ENCODE measurements at places on chromosomes 16 and 17.

- H3K4me1 ChIP-seq: peaks cover 75% of the 10 kb centered on the region
- no peaks in the 10 kb centered on the region for H3K27me3 ChIP-seq
- peaks cover 89% of the 10 kb centered on the region for H3K36me3 ChIP-seq
- no peak for DNase-seq
These were observed 41.0 kb downstream of the USP22 start for GRCh38 chr17:21001813-21002221.

DNA sequence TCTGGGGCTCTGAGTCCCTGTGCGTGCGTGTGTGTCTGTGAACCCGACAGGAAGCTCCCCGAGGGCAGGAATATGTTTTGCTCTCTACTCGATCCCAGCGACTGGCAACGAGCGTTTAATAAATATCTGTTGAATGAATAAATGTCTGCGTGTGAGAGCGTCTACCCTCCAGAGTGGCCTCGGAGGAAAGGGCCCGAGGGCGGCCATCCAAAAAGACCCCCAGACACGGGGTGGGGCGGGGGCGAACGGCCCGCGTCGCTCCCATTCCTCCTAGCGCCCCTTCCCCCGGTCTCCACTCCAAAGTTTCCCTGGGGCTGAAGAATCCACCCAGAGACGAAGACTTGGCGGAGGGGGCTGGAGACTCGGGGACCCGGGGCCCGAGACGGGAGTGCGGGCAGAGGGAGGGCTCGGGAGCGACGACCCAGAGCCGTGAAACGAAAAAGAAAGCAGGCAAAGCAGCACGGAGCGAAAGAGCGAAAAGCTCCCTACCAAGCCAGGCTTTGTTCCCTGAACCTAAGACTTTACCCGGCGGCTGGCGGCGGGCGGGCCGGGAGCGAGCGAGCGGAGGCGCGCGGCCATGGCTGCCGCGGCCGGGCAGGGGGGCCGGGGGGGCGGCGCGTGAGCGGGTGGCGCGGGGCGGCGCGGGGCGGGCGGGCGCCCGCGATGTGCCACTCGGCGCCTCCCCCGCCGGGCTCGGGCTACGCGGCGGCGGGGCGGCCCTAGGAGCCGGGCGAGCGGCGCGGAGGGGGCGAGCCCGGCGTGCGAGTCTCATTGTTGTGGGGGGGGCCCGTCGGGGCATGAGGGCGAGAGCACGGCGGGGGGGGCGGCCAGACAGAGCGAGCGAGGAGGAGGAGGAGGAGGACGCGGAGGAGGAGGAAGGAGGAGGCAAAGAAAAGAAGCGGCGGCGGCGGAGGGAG lies at the start of gene MLLT6:
Gene MLLT6 (plus strand): TSS at position 668 of the 917 bp plus-strand sequence. CDS start 360 bp downstream, outside the sequence.
- peak within 1 kb of the TSS; percentile 95 for H3K4me3 ChIP-seq
- H3K4me1 ChIP-seq: peaks cover 53% of the 10 kb centered on the region
- DNase-seq: peak; percentile 71
- H3K36me3 ChIP-seq: peaks cover 23% of the 10 kb centered on the region

GRCh38 chr16:74726716-74727115 lies 26.1 kb upstream of the MLKL start:
- H3K4me3 ChIP-seq: no peak overlapping the region
- H3K4me1 ChIP-seq: peaks cover 39% of the 10 kb centered on the region
- DNase-seq: no peak
- H3K27me3 ChIP-seq: peaks cover 2% of the 10 kb centered on the region
- H3K36me3 ChIP-seq: no peaks in the 10 kb centered on the region
- no peak overlapping the region for H3K27ac ChIP-seq

- DNase-seq: no peak
- H3K27ac ChIP-seq: no peak overlapping the region
- H3K36me3 ChIP-seq: no peaks in the 10 kb centered on the region
- H3K27me3 ChIP-seq: peaks cover 13% of the 10 kb centered on the region
- H3K4me1 ChIP-seq: peaks cover 20% of the 10 kb centered on the region
- peak overlapping the region; percentile 41 for H3K4me3 ChIP-seq
These were observed 95.7 kb downstream of the RAB11FIP4 start for GRCh38 chr17:31487063-31487647.

DNA sequence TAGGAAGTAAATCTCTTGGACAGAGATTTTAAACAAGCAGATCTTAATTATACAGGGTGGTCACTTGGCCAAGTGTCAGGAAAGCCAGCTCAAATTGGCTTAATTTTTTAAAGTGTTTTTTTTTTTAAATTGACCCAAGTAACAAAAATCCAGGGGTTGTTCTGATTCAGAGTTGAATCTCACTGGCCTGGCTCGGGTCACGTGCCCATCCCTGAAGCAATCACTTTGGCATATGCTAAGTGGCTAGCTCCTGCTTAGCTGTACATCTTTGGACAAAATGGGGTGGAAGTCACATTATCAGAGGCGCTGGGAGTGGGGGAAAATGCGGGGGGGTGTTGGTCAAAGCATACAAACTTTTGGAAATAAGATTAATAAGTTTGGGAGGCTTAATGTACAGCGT lies 23.6 kb downstream of the CLEC19A start:
- no peak for DNase-seq
- no peaks in the 10 kb centered on the region for H3K4me1 ChIP-seq
- H3K27ac ChIP-seq: no peak overlapping the region
- H3K27me3 ChIP-seq: no peaks in the 10 kb centered on the region

DNA sequence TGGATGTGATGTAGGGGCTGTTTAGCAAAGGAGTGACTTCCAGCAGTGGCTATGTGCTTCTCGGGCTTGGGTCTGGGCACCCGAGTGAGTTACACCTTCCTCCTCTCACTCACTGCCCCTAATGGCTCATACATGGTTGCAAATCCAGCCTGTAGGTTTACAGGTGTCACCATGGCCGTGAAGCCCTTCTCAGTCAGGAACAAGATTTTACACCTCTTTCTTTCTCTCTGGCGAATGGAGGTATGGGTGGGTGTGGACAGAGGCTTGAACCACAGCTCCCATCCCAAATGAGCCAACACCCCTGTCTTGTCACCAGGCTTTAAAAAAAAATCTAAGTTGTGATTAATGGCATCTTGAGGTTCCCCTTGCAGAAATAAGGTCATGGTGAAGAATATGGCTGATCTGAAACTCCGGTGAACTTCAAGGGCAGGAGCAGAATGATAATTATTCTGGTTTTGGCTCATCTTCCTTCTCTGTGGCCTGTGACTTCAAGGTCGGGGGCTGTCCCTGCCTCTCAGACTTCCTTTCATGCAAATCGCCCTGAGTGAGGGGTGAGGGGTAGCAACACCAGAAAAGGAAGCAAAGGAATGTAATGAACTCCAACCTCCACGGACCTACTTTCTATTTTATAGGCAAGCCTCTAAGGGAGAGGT lies 331.2 kb downstream of the MAF start:
- no peak overlapping the region for H3K4me3 ChIP-seq
- DNase-seq: no peak
- H3K4me1 ChIP-seq: no peaks in the 10 kb centered on the region
- no peak overlapping the region for H3K27ac ChIP-seq

DNA sequence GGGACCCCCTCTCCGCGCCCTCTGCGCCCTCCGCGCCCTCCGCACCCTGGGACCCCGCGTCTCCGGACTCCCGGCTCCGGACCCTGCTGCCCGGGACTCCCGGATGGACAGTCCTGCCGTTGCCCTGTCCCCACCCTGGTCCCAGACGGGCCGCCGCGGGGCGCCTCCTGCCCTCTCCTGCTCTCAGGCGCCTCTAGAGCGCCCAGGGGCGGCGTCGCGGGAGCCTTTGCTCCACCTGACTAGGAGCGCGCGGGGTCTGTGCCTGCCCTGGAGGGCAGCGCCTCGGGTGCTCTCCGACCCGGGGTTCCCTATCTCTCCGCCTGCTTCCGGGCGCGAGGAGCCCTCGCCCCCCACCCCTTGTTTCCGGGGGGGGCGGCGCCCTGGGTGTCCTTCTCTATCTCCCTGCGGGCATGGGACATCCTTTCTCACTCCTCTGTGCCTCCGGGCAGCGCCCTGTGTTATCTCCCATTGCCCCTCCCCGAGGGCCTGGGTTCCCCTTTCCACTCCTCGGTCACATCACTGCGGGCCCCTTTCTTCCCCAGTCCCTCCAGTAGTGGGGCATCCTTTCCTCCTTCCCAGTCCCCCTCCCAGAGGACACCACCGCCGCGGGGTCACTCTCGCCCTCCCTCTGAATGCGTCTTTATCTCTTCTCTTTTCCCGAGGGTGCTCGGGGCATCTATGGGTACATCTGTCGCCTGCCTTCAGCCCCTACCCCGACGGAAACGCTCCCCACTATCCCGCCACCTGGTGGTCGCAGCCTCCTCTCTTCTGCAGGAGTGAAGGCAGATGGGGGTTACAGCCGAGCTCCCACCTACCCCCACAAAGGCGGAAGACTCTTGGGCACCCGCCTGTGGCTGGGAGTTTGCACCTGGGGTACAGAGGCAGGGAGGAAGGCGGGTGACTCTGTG lies 875 bp downstream of the PRKCB start:
- peaks cover 7% of the 10 kb centered on the region for H3K27me3 ChIP-seq
- no peaks in the 10 kb centered on the region for H3K36me3 ChIP-seq
- no peak for DNase-seq
- no peak overlapping the region for H3K27ac ChIP-seq

DNA sequence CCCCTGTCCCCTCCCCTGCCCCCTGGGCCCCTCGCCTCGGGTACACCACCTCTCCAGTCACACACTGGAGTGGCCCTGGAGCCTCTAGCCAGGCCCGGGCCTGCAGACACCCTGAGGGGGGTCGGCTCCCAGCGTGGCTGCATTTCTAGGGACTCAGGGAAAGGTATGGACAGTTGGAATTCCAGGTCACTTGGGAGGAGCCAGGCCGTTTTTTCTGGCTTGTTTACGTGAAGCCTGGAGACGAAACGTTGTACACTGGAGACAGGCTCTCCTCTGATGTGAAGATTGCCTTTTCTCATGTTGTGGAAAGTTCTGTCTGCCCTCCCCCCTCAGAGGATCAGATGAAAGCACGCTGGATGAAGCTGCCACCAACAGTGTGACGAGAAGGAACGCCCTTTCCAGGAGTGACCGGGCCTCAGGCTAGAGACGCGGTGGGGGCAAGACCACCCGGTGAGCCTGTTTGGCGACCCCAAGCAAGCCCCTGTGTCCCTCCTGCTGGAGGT lies 4.0 kb upstream of the PPP1R27 start:
- DNase-seq: no peak
- peaks cover 9% of the 10 kb centered on the region for H3K4me1 ChIP-seq
- no peaks in the 10 kb centered on the region for H3K27me3 ChIP-seq
- H3K36me3 ChIP-seq: peaks cover 39% of the 10 kb centered on the region
- H3K4me3 ChIP-seq: no peak overlapping the region

DNA sequence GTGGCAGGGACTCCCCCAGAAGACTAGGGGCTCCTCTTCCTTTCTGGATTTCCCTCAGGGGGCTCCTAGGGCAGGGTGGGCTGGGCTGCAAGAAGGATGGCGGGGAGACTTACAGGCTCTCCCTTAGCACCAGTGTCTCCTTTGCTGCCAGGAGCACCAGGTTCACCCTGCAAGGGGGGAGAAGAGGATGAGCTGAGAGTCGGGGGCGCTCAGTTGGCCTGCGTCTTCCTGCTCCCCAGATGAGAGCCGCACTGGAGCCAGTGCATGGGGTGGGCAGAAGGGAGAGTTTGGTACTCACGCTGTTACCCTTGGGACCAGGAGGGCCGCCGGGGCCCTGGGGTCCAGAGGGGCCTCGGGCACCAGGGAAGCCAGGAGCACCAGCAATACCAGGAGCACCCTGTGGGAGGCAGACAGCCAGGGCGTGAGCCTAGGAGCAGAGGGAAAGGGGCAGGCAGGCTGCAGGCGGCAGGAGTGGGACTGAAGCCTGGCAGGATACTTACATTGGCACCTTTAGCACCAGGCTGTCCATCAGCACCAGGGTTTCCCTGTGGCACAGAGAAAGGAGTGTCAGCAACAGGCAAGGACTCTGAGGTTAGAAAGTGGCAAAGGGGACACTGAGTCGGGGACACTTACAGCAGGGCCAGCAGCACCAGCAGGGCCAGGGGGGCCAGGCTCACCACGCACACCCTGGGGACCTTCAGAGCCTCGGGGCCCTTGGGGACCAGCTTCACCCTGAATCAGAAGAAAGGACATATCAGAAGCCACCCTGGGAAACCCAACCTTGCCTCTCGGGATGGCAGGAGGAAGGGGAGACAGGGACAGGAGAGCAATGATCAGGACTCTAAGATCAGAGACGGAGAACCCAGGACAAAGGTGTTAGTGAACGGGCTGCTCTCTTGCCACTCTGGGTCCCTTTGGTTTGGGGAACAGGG lies 6.2 kb downstream of the COL1A1 start:
- no peak overlapping the region for H3K4me3 ChIP-seq
- H3K27ac ChIP-seq: peak overlapping the region; percentile 93
- no peaks in the 10 kb centered on the region for H3K36me3 ChIP-seq
- H3K4me1 ChIP-seq: peaks cover 14% of the 10 kb centered on the region
- peaks cover 11% of the 10 kb centered on the region for H3K27me3 ChIP-seq

- H3K36me3 ChIP-seq: no peaks in the 10 kb centered on the region
- H3K27ac ChIP-seq: peak overlapping the region; percentile 89
- no peak overlapping the region for H3K4me3 ChIP-seq
- H3K27me3 ChIP-seq: no peaks in the 10 kb centered on the region
- no peak for DNase-seq
- H3K4me1 ChIP-seq: peaks cover 35% of the 10 kb centered on the region
These were observed 10.3 kb downstream of the CDRT4 start for GRCh38 chr17:15456972-15457722.

GRCh38 chr16:10370096-10370726 lies 15.7 kb upstream of the ATF7IP2 start:
- H3K27me3 ChIP-seq: no peaks in the 10 kb centered on the region
- no peak for DNase-seq
- H3K27ac ChIP-seq: no peak overlapping the region
- no peaks in the 10 kb centered on the region for H3K4me1 ChIP-seq
- no peaks in the 10 kb centered on the region for H3K36me3 ChIP-seq

GRCh38 chr17:63774141-63774968 lies at the start of gene DDX42:
TSS of gene DDX42 (plus strand) at chr17:63774170. CDS start at chr17:63787050, 12,880 bp downstream.
- H3K27ac ChIP-seq: peak within 1 kb of the TSS; percentile 93
- peaks cover 12% of the 10 kb centered on the region for H3K36me3 ChIP-seq
- H3K4me1 ChIP-seq: peaks cover 13% of the 10 kb centered on the region
- H3K4me3 ChIP-seq: peak within 1 kb of the TSS; percentile 93
- DNase-seq: peak; percentile 21

DNA sequence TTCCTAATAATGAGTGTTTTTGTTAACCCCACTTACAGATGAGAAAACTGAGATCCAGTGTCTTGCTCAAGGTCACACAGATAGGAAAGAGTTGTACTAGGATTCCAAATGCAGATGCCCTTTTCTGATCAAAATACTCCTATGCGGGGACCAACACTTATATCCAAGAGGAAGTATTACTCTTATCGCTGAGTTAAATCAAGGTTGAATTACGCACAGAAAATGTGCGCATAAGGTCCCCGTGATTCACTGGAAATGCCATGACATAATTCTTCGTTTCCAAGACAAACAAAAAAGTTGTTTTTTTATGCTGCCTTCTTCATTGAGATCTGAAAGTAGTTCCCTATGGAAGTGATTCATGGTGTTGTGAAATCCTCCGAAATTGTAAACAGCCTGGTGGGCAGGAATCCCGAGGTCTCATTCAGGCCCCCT lies 463.8 kb upstream of the HSBP1 start:
- no peaks in the 10 kb centered on the region for H3K27me3 ChIP-seq
- no peak for DNase-seq

- peaks cover 33% of the 10 kb centered on the region for H3K4me1 ChIP-seq
- DNase-seq: no peak
- no peak overlapping the region for H3K27ac ChIP-seq
- H3K36me3 ChIP-seq: peaks cover 29% of the 10 kb centered on the region
- no peak overlapping the region for H3K4me3 ChIP-seq
- H3K27me3 ChIP-seq: peaks cover 3% of the 10 kb centered on the region
These were observed 10.7 kb upstream of the GFAP start for GRCh38 chr17:44925731-44926697.

Data from spinal cord (tissue), 10 donors.